Renal cortex interstitium (tissue), 15 donors: ENCODE measurements at places on chromosomes 2 and 18.

GRCh38 chr18:31643003-31643402 is 41.4 kb downstream of the B4GALT6 start:
- DNase-seq: no peak

- DNase-seq: no peak
Measured at GRCh38 chr2:29022679-29023078, 41.6 kb downstream of the TOGARAM2 start.

- DNase-seq: no peak
Measured at GRCh38 chr2:86204458-86204857, 5.2 kb downstream of the MRPL35 start.

- DNase-seq: no peak
Measured at GRCh38 chr2:186697536-186697935, 3.7 kb downstream of the FAM171B start.

GRCh38 chr18:10490401-10491165 is 35.2 kb upstream of the NAPG start:
- DNase-seq: no peak

GRCh38 chr2:162029287-162029901 is 44.6 kb downstream of the DPP4 start:
- DNase-seq: no peak

DNA sequence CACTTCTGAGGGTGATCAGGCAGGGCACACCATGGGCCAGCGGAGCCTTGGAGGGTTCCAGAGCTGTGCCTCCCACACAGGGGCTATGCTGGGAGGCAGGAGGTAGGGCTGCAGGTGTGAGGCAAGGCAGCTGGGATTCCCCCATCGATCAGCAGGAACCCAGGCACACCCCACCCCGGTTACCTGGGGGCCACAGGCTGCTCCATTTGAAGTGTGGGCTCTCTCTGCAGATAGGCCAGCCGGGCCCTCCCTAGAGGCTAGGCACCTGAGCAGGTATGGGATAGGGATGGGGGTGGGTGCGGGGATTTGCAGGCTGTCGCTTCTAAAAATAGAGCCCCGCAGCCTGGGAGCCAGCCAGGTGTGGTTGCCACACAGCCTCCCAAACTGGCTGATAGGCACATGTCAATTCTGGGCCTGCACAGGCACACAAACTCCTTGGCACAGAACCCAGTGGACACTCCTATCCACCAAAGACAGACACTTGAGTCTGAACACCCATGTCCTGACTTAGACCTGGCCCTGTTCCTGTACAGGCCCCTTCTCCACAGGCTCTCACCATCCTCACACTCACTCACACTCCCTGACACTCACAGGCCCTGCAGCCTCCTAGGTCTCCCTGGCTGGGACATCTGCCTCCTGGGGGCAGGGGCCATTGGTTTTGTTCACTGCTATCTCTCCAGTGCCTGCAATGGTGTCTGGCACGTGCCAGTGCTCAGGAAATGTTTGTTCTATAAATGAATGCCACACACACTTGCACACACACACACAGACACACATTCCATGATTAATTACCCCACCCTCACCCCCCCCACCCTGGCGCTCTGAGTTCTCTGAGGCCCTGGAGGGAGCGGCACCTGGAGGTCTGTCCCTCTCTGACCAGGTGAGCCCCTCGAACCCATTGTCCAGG is 73.4 kb downstream of the ZFP36L2 start:
- no peak for DNase-seq

DNA sequence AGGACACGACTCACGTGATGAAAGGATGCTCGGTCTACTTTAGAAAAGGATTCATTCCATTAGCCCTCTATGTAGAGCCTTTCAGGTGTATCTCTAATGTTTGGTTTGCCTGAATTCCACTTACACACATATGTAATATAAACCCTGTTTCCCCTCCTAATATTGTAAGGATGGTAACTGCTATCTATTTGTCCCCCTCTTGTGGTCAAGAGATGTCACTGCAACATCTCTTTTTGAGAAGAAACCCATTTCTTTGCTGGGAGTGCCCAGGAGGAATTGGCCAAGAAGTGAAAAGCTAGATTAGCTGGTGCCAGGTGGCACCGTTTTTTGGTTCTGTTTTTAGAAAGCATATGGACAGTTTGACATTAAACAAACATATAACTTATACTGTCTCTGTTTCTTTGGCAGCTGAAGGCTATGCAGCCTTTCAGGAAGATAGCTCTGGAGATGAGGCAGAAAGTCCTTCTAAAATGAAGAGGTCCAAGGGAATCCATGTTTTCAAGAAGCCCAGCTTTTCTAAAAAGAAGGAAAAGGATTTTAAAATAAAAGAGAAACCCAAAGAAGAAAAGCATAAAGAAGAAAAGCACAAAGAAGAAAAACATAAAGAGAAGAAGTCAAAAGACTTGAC is 41.2 kb downstream of the RALBP1 start:
- DNase-seq: peak; percentile 31
